NCI-H1694 treated with DMSO at 0.1 percent for 48 hours (cell line): ENCODE measurements at places on chromosomes 7 and 10.

GRCh38 chr7:74401137-74401859 is 52.4 kb upstream of the GTF2IRD1 start:
- DNase-seq, result peak; percentile 16

DNA sequence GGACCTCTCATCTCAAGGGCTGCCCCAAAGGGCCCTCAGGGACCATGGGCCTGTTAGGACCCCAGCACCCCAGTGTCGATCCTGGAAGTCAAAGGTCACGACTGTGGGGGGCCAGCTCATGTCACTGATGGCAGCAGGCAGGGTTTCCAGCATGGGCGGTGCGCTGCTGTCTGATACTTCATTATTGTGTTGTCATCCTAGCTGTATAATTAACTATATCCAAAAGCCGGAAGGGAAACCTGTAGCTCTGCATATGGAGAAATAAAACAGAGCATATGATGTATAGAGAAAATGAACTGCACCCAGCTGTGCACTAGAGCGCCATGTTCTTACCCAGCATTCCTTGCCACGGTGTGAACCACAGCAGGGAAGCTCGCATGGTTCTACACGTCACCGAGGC is 196.3 kb downstream of the EBF3 start:
- no peak for DNase-seq

- no peak for DNase-seq
Observed at GRCh38 chr10:72764151-72764550, 72.2 kb downstream of the MCU start.

- DNase-seq, result no peak
Observed at GRCh38 chr10:23695825-23696420, 257.0 kb downstream of the OTUD1 start.

- no peak for DNase-seq
Observed at GRCh38 chr7:28067171-28067570, 113.4 kb downstream of the JAZF1 start.

DNA sequence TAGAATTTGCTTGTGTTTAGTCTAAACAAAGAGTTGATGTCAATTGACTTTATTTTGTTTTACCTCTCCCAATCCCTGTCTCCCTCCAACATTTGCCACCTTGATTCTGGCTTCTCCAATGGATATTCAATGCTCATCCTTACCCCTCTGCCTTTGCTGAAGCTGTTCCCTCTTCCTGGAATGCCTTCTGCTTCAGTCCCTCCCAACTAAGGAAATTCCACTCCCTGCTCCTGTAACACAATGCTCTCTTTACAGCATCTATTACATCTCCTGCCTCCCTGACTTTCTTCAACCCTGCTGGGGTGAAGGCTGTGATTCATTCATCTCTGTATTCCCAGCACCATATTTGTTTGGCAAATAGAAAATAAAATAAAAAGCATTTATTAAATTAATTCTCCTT is 34.5 kb upstream of the TAC1 start:
- no peak for DNase-seq

- DNase-seq, result no peak
Observed at GRCh38 chr7:23356726-23357125, 57.6 kb downstream of the MALSU1 start.

DNA sequence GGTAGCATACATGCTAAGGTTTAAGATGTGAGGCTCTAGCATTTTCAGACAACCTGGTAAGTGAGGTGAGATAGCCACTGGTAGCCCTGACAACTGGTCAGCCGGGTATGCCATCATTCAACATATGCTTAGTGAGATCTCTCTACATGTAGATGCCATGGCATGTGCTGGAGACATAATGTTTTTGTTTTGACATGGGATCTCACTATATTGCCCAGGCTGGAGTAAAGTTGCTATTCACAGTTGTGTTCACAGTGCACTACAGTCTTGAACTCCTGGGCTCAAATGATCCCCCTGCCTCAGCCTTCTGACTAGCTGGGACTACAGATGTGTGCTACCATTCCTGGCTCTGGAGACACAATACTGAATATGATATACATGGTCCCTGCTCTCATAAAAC is 437.3 kb downstream of the SORCS1 start:
- DNase-seq, result no peak

DNA sequence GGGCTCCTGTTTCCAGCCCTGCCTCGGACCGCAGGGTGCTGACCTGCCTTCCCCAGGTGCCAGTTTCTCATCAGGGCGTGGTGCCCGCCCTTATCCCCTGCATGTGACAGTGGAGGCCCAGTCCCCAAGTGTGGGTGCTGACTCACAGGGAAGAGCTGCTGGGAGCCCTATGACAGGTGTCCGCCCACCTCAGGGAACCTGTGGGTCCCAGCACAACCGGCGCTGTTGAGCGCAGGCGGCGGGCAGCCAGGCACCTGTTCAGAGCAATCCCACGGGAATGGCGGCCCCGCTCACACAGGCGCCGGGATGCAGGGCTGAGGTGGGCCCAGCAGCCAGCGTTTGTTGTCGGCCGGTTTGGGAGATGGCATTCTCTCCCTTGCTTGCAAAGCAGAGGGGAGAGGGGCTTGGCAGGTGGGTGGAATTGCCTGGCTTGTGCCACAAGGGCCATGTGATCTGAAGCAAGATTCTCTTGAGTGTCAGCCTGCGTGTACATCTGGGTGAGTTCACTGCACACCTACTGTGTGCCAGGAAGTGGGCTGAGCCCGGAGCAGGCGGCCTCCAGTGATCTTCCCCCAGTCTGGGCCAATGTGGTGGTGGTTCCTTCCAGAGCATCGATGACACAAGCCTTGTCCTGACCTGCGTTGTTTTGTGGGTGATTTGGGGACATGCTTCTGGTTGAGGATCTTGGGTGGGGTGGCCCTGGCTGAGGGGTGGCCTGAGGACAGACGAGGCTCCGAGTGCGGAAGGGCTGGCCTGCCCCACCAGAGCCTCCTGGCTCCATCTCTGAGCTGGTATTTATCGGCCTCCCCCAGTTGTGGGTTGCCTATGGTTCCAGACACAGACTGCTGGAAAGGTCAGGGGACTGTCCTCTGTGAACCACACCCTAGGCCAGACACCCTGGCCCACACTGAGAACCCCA is 2.4 kb downstream of the PWWP2B start:
- no peak for DNase-seq

DNA sequence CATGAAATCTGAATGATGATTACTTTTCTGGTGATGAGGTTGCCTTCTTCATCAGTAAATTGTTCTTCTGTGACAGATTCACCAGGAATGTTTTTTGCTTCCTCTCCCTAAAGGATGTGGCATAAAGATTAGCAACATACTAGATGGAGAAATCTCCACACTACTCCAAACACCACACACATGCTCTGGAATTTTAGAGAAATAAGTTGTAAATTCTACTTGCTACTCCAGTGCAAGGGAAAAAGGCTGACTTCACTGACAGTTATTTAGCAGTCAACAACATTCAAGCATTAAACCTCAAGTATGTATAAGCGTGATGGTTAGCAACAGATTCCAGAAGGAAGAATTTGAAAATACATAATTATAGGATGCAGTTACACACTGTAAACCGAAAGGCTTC is 137.9 kb upstream of the CCDC6 start:
- no peak for DNase-seq

GRCh38 chr10:125992254-125992653 is 95.9 kb downstream of the FANK1 start:
- DNase-seq, result no peak

- no peak for DNase-seq
Observed at GRCh38 chr7:27080844-27081436, 14.9 kb downstream of the HOXA1 start.

- DNase-seq, result no peak
Observed at GRCh38 chr7:47132471-47132870, 449.4 kb downstream of the TNS3 start.

DNA sequence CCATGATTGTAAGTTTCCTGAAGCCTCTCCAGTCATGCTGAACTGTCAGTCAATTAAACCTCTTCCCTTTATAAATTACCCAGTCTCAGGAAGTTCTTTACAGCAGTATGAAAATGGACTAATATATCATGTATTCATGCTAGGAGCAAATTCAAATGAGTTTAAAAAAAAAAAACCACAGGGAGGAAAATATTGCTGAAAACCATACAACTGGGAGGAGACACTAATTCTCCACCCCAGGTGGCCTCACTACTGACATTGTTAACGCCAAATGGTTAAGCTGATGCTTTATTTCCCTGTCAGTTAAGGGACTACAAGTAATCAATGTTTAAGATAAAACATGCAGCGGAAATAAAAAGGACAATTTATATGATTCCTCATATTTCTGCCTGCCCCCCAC is 55.1 kb downstream of the PDE1C start:
- DNase-seq, result no peak

- no peak for DNase-seq
Observed at GRCh38 chr7:79453558-79454360, at the start of gene MAGI2. TSS of gene MAGI2 (minus strand) at chr7:79453667. CDS start at chr7:79453320, 347 bp downstream.

GRCh38 chr10:73908853-73909539 is 1.9 kb upstream of the PLAU start:
- DNase-seq, result no peak

DNA sequence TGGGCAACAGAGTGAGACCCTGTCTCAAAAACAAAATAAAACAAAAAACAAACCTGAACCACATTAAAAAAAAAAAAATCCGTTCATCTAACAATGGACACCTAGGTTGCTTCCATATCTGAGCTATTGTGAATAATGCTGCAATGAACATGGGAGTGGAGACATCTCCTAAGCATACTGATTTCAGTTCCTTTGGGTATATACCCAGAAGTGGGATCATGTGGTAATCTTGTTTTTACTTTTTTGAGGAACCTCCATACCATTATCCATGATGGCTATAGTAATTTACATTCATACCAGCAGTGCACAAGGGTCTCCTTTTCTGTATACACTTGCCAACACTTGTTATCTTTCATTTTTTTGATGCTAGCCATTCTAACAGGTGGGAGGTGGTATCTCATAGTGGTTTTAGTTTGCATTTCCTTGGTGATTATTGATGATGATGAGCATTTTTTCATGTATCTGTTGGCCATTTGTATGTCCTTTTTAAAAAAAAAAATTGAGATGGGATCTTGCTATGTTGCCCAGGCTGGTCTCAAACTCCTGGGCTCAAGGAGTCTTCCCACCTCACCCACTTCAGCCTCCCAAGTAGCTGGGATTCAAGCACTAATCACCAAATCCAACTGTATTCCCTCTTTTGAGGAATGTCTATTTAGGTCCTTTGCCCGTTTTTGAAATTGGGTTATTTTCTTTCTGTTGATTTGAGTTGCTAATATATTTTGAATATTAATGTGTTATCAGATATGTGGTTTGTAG is 17.5 kb downstream of the CDK13 start:
- DNase-seq, result no peak

DNA sequence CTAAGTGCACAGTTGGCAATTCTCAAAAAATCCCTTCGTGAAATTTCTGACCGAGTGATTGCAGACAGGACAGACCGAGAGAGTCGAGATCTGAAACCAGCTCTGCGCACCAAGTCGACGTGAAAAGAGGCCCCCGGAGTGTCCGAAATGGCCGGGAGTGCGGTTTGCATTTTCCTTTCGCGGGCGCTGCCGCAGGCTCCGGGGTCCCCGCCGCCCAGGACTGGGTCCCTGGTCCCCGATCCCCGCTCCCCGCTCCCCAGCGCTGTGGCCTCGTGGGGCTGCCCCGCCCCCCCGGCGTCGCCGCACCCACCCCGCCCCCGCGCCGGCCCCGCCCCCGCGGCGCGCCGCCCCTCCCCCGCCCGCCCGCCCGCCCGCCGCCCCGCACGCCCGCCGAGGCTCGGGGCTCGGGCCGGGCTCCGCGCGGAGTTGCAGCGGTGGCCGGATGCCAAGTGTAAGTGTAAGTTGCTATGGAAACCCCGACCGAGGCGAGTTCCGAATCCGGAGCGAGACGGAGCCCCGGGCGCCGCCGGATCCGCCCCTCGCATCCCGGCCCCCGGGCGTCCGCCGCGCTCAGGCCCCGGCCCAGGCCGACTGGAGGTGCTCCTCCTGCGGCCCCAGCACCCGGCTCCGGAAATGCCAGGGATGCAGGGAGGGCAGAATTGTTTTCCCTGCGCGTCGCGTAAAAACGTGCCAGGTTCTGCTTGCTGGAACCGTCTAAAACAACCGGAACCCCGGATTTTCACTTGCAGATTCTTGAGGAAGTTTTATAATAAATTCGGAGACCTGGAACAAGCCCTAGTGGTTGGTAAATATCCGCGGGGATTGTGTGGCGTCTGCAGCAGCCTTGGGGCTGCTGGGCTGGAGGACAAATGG is 4.6 kb downstream of the BMI1 start:
- DNase-seq, result no peak

GRCh38 chr10:113024930-113025329 is 74.9 kb downstream of the TCF7L2 start:
- no peak for DNase-seq

- no peak for DNase-seq
Observed at GRCh38 chr10:100186253-100187212, 704 bp upstream of the ERLIN1 start.

DNA sequence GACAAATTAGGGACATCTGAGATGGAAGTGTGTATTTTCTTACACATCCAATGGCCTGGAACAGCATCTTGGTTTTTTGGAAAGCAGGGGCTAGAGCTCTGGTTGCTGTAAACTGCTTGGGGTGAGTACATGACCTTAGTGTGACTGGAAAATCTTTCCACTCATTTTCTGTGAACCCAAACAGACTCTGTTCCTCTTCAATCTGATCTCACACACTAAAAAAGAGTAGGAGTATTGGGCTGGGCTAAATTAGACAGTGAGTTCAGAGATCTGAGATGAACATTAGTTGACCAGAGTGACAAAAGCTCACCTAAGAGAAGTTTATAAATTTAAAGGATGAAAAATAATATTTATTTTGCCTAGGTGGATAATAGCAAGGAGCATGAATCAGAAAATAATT is 59.2 kb downstream of the OR13A1 start:
- no peak for DNase-seq

DNA sequence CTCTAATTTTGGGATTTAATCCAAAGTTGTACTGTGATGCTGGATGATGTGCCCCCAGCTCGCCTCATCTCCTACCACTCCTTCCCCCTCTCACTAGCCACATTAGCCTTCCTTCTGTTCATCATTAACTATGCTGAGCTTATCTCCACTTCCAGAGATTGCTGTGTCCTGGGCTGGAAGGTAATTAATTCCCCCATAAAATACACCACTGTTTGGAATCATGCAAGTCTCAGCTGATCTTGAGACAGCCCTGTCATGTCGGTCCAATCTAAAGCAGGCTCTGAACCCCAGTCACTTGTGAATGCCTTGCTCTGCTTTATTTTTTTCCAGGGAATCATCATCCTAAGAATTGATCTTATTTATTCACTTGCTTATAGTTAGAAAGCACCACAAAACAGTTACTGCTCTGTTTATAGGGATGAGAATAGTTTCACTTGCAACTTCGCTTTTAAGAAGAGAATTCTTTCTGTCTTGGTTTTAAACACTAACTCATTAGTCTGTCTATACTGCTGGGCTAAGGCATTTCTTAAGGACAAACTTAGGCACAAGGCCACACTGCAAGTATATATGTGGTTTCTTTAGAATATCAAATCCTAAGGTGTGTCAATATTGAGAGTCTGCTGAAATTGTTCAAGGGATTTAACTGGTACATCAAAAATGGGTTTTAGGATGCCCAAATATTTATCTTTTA is 341.1 kb upstream of the SEMA3A start:
- no peak for DNase-seq

DNA sequence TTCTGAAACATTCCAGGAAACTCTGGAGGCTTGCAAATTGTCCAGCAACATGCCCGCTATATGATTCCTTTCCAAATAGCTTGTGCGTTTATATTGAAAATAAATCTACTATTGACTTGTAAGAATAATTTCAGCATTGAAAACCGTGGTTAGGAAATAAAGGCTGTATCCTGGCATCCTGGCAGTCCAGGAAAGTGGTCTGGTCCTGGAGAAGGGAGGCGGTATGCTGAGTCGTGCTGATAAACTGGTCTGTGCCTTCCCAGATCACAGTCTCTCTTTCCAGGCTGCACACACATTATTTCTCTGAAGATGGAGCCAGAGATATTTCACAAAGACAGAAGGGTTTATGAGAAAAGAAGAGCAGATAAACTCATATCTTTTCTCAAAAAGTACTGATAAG is 350.1 kb upstream of the COBL start:
- DNase-seq, result no peak
